ENCODE measurements at places on chromosomes 2 and 18.

- ATAC-seq = no peak
Observed at GRCh38 chr2:36416370-36417165, 61.0 kb downstream of the CRIM1 start.

- no peak for ATAC-seq
Observed at GRCh38 chr2:62774555-62775366, 69.2 kb downstream of the EHBP1 start.

GRCh38 chr2:128818248-128818647 is 499.6 kb upstream of the HS6ST1 start:
- no peak for ATAC-seq

DNA sequence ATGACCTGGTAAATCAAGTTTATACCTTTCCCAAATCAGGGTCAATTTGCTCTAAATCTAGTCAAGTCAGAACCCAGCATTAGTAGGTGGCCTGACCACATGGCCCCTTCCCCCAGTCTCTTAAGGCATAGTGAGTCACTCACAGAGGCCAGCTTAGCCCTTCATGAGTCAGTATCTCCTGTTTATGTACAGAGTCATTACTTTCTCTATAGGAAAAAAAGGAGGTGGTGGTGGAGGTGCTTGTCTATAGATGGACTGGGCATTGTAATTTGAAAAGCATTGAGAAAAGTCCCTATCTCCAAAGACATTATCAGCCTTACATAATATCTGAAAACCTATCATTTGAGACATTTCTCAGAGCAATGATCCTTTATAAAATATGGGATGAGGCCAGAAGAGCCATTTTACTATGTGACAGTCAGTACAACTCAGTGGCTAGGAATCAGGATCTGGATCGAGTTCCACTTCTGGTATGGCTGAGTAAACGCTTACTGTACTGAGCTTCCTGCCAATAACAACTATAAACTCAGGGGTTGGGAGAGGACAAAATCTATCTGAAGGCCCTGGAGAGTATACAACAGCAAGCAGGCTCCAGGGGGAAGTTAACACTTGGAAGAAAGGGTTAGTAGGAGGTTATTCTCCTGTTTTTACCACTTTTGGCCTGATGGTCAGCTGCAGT is 22.5 kb upstream of the SIGLEC15 start:
- peak; percentile 30 for ATAC-seq

- ATAC-seq = no peak
Observed at GRCh38 chr2:39640107-39640506, 25.6 kb upstream of the TMEM178A start.

- ATAC-seq = no peak
Observed at GRCh38 chr2:217085543-217085942, 225.7 kb upstream of the TNP1 start.

- no peak for ATAC-seq
Observed at GRCh38 chr2:165401285-165401852, 68.1 kb upstream of the CSRNP3 start.

DNA sequence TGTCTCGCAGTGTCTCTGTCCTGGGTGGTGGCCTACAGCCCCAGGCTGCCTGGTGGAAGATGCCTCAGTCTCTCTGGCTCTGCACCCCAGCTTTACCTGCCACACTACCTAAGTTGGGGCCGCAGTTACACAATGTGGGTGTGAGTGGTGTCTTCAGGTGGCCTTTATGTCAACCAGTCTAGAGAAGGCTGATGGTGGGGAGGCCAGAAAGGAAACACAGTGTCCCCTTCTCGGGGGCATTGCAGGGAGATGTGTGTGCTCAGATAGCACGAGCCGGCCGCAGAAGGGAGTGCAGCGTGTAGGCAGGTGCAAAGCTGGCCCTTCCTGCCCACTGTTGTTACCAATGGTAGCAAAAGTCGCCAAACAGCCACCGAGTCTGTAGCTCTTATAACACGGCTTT is 216.1 kb downstream of the SH3RF3 start:
- ATAC-seq = no peak

DNA sequence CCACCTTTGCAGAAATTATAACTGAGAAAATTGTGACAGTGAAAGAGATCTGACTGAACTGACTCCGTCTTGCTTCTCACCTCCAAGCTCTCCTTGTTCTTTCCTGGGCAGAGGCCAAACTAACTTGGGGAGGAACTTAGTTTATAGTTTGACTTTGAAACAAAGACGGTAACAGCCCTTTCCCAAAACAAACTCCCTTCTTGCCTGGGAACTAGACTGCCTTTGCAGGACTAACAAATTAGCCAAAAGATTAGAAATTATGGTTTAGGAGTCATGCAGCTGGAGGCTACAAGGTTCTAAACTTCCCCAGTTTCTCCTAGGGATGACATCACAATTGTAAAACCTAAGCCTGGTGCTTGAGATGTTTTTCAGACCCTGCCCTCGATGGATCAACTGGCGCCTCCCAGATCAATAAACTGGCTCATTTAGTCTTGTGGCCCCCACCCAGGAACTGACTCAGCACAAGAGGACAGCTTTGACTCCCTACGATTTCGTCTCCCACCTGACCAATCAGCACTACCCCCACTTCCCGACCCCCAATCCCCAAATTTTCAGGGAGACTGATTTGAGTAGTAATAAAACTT is 137.7 kb downstream of the ALPK2 start:
- no peak for ATAC-seq

DNA sequence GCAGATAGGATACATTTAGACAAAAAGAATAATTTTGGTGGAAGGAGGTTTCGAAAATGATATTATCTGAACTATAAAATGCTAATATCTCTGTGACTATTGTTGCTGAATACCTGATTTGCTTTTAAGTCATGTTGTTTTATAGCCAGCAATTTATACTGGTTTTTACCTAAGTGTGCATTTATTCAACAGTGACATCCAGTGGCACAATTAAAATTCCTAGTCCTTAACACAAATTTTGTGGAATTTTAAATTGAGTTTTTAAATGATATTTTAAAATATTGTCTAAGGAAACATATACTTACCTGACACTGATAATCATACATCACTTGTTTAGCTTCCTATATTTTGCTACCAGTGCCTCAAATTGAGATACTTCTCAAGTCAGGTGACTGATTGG is 144.8 kb downstream of the ARHGAP28 start:
- no peak for ATAC-seq

GRCh38 chr2:725468-725867 is 48.3 kb upstream of the TMEM18 start:
- ATAC-seq = no peak

DNA sequence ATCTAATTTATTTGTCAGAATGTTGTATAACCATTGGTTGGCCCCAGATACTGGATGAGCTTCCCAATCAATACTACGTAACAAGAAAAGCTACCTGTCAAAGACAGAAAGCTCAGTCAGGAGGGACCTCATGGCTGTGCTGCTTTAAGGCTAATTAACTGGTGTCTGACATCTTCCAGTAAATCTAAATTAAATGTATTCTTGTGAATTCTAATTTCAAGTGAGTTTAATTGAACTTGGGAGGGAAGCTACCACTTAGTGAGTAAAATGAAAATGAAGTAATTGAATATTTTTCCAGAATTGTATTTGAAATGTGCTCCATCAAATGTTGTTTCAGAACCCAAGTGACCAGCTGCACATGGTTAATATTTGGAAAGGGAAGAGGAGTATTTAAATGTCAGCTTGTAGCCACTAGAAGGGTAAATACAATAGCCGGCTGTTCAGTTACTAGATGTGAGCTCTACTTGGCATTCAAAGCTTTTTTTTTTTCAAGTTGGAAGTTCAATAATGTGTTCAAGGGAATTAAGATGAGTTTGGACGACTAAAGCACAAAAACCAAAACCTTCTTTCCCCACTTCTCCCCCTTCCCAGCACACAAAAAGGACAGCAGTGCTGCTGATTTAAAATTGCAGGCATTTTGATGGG is 62.0 kb downstream of the GPR39 start:
- ATAC-seq = no peak

GRCh38 chr2:142857256-142858164 is 20.0 kb upstream of the KYNU start:
- ATAC-seq = no peak

DNA sequence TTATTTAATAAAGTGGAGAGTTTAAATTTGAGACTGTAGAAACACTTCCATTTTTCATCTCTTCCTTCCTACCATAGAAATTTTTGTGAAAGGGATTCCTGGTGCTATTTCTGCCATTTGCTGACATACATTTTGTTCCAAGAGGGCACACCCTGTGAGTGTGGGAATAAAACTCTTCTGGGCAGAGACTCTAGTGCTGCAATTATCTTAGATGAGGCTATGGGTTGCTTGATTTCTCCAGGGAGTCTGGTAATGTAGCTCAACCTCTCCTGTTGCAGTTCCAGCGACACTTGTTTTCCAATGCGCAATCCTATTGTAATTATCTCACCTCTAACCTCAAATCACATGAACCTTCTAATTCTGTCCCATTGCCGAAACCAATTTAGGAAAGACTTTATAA is 60.1 kb upstream of the ZSWIM2 start:
- no peak for ATAC-seq

DNA sequence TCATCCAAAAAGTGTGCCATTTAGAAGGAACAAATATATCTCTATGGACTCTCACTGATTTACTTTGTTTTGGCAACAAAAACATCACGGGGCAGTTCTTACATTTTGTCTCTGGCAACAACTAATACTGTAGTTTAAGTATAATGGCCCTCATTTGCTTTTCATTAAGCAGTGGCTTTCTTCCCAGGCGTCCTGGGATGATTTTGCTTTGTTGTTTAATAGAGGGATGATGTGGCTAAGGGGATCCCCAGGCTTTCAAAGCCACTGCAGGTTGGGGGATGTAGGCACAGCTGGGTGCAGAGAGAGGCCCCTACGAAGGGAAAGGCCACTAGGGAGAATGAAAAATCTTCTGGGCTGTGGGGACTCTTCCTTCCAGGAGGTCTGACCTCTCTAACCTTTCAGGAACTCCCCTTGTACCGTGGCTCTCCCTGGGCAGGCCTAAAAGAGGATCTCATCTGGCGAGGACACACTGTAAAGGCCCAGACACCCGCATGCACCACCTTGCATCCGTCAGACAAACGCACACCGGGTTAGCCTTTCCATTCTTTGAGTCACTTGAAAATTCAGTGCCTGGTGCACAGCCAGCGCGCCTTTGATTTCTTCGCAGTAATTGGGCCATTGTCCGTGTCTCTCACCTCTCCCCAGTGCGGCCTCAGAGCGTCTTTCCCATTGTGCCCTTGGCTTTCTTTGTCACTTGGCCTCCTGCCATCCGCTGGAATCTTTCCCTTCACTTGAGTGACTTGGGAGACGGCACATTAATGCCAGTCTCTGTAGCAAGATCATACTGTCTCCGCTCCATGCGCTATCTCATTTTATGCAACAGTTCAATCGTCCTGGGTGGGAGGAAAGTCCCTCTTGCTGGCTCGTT is 40.3 kb upstream of the AFF3 start:
- ATAC-seq = no peak

DNA sequence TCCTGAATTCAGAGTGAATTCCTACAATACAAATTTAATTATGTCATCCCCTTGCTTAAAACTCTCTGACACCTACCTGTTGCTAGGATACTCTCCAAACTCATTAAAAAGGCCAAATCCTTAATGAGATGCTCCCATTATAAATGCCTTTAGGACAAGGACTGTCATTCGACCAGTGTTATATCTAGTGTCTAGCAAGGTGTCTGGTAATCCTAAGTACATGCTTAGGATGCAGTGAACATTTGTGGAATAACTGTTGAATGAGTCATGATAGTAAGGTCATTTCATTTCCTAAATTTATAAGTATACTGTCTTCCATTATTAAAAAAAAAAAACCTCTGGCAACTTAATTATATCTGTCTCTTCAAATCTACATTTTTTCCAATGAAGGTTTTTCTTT is 588.9 kb upstream of the NRXN1 start:
- no peak for ATAC-seq

GRCh38 chr2:232659359-232659758 is 26.0 kb downstream of the EFHD1 start:
- no peak for ATAC-seq

DNA sequence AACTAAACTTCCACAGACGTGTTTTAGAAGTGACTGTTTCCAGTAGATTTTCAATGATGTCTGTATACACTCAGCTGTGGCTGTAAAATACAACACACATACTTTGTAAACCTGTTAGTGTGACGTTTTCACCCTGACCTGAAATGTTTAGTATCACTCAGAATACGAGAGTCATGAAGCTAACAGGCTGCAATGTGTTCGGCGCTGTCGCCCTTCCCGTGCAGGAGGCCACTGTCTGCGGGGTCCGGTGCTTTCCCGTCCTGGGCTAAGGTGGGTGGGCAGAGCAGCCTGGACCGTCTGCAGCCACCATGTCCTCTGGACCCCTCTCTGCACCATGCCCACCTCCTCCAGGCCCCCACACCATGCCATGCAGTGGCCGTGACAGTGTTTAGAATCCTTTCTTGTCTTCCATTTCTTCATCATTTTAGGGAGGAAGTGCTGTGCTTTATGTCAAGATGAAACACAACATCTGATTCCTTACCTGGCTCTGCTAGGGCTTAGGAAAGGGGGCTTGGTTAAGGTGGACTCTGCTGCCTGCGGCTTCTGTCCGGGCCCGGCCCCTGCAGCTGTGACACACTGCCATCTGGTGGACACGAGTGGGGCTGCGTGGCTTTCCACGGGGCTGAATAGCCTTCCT is 53.8 kb upstream of the RBM44 start:
- ATAC-seq = peak; percentile 80

DNA sequence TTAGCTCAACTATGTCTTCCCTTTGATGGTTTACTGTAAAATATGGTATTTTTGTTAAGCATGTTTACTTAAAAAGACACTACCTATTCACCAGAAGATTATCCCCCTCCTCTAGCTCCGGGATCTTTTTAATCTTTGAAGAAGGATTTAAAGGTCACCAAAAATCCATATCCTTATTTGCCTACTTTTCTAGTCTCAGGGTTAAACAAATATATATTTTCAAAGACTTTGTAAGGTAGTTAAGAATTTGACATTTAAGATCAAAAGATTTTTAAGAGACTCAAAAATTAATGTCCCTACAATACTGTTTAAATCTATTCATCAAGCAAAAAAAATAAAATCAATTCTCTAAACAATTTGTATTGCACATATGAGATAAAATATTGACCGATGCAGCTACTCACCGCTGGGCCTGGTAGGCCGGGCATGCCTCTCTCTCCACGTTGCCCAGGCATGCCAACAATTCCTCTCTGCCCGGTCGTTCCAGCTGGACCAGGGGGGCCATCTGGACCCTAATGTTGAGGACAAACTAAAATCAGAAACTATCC is 76.1 kb downstream of the COL3A1 start:
- no peak for ATAC-seq

GRCh38 chr2:69945941-69946340 is 15.5 kb downstream of the ASPRV1 start:
- ATAC-seq = no peak

Data from activated CD4-positive, CD25-positive, alpha-beta regulatory T cell treated with anti-CD3 and anti-CD28 coated beads, Interleukin-2, amount 50 U/mL, for 24 hours (primary cell).